ENCODE measurements at places on chromosomes 5 and 9.
A peak's percentile ranks its signal among the peaks of the same experiment; 100 is the strongest.

DNA sequence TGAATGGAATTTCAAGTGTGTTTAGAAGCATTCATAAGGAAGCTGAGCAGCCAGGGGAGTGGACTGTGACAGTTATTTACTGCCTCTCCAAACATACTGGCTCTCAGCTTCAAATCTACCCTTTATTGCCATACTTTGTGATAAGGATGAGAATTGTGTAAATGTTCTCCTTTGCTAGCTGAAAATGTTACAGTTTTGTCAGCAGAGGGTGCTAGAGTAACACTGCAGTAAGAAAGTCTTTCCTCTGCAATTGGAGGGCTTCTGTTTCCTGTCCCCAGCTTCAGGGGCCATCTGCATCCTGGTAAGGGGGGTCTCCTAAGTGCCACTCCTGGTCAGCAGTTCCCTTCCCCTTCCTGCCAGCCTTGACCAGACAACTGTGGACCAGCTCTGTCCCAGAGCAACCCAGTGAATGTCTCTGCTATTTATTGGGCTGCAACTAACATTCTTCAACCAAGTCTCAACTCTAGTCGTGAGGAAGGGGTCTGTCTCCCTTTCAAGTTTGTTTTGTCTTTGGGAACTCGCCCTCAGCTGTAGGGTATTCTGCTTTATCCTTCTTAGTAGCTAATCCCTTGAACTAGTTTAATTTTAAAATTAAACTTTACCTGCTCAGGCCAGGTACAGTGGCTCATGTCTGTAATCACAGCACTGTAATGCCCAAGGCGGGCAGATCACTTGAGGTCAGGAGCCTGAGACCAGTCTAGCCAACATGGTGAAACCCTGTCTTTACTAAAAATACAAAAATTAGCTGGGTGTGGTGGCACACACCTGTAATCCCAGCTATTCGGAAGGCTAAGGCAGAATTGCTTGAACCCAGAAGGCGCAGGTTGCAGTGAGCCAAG lies 45.3 kb downstream of the RAPGEF6 start:
- no peak for DNase-seq

DNA sequence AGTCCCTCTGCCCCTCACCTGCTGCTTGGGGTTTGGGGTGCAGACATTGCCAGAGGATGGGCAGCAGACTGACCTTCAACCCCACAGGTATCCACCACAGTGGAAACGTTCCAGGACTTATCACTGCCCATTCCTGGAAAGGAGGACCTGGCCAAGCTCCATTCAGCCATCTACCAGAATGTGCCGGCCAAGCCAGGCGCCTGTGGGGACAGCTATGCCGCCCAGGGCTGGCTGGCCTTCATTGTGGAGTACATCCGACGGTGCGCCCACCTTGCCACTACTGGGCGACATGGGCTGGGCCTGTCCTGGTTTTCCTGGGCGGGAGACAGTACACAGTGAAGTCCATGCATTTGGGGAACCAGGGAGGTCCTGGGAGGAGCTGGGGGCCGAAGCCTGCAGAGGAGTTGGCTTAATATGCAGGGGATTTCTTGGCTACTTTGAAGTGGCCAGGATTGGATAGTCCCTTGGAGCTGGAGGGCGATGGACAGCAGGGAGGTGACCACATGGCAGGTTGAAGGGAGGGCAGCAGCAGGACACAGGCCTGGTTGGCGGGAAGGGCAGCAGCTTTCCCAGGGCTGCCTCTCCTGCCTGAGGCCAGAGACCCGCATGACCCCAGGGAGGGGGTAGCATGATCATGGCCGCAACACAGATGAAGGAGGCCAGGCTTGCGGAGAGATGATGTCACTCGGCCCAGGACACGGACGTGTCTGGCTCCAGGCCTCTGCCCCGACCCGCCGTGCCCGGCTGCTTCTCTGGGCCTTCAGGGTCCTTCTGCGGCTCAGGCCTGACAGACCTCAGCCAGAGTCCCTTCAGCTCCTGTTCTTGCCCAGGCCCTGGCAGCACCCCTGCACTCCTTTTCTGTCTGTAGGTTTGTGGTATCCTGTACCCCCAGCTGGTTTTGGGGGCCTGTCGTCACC lies 34.6 kb downstream of the USP20 start:
- no peak for DNase-seq

GRCh38 chr9:107358986-107359385 lies 75.9 kb downstream of the RAD23B start:
- no peak for DNase-seq

- DNase-seq = no peak
These were observed 40.1 kb upstream of the GLIS3 start for GRCh38 chr9:4339836-4340560.

- DNase-seq = no peak
These were observed 66.7 kb upstream of the CAST start for GRCh38 chr5:96595300-96596090.

- DNase-seq = no peak
These were observed 254.8 kb downstream of the NSG2 start for GRCh38 chr5:174300118-174300940.

GRCh38 chr5:81779916-81780266 lies 29.0 kb upstream of the SSBP2 start:
- DNase-seq = no peak

GRCh38 chr5:91281401-91281800 lies 101.7 kb downstream of the ARRDC3 start:
- no peak for DNase-seq

DNA sequence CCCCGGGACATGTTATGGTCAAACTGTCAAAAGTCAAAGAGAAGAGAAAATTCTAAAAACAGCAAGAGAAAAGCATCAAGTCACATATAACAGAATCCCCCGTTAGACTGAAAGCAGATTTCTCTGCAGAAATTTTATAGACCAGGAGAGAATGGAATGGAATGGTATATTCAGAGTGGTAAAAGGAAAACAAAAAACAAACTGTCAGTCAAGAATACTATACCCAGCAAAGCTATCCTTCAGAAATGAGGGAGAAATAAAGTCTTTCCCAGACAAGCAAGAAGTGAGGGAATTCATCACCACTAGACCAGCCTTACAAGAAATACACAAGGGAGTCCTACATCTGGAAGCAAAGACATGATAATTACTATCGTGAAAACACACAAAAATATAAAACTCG lies 208.0 kb downstream of the CACNA1B start:
- DNase-seq = no peak

DNA sequence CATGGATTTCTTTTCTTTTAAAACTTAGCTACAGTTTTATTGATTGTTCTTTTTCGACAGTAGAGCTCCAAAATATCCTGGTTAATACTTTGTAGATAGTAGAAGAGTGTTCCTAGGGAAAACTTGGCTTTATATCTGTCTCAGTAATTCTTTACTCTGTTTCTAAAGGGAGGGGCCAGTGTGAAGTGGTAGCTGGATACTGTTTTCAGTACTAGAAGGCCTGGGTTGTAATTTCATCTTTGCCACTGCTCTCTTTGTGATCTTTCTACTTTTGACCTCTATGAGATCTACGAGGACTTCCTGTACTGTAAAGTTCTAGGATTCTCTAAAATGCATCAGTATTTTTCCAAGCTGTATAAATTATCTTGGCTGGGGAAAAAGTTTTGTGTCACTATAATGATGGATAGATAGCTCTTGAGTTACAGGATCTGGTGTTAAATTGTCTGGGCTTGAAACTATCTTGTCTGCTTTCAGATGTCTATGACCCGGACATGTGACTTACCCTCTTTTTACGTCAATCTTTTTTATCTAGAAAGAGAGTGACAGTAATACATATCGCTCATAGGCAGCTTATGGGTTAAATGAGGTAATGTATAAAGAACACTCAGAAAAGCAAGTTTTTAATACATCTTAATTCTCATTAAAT lies 53.6 kb downstream of the PRR16 start:
- DNase-seq = no peak

DNA sequence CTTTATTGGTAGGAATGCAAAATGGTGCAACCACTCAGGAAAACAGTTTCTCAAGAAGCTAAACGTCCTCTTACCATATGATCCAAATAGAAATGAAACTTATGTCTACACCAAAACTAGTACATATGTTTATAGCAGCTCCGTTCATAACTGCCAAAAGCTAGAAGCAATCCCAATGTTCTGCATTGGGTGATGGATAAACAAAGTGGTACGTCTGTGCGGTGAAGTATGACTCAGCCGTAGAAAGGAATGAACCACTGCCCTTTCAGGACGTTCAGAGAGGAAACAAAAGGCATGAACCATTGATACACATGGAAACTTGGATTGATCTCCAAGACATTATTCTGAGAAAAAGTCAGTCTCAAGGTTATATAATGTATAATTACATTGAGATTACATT lies 27.6 kb downstream of the HNRNPH1 start:
- no peak for DNase-seq

DNA sequence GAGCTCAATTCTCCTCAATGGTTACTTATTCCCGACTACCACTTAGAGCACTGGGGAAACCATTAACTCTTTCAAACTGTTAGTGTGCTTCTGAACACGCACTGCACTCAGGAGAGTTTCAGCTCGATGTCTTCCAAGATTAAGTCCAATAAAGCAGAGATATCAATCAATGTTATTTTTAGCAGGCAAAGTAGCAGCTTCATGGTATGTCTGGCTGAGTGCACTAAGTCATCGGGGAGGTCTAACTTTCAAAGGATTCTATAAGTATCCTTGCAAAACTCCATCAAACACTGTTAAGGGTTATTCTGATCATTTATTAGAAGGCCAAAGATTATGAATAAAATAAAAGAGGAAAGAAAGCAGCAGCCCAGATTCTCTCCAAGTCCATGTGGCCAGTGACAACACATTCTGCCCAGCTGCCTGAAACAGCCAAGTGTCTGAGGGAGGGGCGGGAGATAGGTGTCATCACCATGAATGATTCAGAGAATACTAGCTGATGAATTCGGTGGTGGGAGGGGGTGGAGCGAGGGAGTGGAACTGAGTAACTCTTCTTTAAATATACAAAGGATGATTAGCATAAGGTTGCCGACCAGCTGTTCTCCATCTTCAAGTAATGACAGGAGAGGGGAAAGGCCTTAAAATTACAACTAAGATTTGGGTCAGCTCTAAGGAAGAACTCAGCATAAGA lies 21.3 kb downstream of the NREP start:
- no peak for DNase-seq

GRCh38 chr9:115202960-115203751 lies 85.2 kb upstream of the TNC start:
- DNase-seq = no peak

GRCh38 chr9:34380511-34381315 lies 4.0 kb upstream of the MYORG start:
- peak; percentile 66 for DNase-seq

GRCh38 chr5:31605920-31606319 lies 33.0 kb upstream of the PDZD2 start:
- DNase-seq = no peak

GRCh38 chr5:73816656-73817420 lies 190.8 kb downstream of the ARHGEF28 start:
- DNase-seq = no peak

DNA sequence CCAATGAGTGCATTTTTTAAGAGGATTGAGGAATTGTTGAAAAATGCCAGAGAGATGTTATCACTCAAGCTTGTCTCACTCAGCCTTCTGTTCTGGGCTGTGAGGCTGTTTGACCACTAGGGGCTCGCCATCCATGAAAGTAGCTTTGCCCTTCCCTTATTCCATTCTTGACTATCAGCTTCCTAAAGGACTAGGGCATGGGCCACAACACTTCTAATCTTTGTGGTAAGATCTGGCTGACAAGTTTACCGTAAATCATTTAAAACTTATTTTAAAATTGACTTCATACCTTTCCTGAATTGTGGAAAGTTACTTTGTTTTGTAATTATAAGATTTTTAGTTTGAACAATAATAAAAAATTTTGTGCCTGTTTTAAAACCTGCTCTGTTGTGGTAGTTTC lies 49.5 kb downstream of the TJP2 start:
- no peak for DNase-seq

DNA sequence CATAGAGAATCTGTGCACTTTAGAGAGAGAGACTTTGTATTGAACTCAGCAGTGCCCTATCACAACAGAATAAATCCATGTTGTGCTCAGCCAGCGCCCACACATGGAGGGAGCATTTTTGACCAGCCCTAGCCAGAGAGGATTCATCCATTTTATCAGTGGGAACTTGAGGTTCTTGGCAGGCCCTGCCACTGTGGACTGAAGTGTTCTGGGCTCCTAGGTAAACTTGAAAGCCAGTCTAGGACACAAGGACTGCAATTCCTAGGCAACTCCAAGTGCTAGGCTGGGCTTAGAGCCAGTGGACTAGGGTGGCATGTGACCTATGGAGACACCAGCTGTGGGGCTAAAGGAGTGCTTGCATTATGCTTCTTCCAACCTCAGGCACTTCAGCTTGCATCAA lies 523.5 kb downstream of the CDH12 start:
- DNase-seq = no peak

- no peak for DNase-seq
These were observed 539.9 kb downstream of the BRINP1 start for GRCh38 chr9:118829334-118829733.

- no peak for DNase-seq
These were observed 1.6 kb downstream of the PLK2 start for GRCh38 chr5:58458141-58458742.

DNA sequence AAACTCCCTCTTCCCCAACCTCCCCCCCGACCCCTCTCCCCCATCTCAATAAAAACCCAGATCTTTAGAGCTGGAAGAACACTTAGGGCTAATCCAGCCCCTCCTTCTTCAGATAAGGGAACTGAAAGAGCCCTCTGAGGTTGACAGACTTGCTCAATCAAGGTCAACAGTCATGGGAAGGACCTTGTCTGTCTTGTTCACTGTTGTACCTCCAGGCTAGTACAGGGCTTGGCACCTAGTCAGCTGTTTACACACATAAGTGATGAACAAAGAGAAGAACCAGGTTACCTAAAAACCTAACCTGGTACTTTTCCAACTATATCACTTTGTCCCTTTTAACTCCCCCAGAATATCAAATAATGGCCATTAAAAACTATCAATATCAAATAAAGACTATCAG lies 2.4 kb downstream of the TTC39B start:
- no peak for DNase-seq

DNA sequence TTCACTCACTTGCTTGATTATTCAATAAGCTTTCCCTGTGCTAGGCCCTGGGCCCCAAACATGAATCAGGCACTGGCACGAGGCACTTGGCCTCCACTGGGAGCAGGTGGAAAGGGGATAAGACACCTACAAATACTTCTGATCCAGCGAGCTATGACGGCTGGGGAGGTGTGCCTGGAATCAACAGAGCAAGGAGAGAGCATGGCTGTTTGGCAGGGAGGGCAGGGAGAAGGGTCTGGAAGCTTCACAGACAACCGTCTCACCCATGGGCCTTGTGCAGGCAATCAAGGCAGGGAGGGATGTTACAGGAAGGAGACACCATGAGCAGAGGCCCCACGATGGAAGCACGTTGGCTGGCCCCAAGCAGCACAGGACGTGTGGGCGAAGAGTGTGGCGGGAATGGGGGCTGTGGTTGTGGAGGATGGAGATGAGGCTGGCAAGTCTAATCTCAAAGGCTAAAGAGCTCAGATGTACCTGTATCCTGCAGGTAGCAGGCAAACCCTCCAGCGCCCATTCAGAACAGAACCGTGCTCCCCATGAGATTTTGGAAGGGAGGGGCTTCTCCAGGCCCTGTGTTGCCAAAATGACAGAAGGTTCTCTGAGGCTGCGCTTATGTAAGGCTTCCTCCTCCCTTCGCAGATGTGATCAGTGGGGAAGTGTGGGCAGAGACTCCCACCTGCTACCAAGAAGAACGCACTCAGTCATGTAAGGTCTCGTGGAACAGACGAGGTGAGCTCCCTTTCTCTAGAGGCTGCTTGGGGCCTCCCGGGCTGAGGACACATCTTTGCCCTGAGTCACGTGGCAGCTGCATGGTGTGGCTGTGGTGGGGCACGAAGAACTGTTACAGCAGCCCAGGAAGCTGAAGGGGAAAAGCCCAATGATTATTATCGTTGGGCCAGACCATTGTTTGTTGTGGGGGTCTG lies 189.7 kb downstream of the DAB2IP start:
- DNase-seq = no peak

GRCh38 chr9:74236857-74237256 lies 260.3 kb upstream of the RORB start:
- no peak for DNase-seq

Data from activated gamma-delta T cell (primary cell).